ENCODE measurements at places on chromosomes 1 and 21.

GRCh38 chr1:200971955-200972711, 51.4 kb downstream of the KIF21B start:
- DNase-seq = peak; percentile 50

DNA sequence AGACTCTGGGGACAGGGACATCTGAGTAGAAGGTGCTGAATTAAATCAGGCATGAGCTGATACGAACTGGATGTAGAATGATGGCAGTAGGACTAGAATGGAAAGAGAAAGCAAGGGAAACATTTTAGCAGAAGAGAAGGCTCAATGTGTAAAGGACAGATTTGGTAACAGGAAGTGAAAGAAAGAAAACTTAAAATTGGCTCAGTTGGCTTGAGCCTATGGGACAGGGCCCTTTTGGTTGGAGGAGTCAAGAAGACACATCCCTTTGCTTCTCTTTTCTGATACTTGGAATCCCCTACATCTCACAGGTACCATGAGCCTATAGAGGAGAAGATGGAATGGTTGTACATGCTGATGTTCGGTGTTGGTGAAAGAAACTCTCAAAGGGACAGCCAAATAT, 300.6 kb upstream of the PLXNA2 start:
- no peak for DNase-seq

DNA sequence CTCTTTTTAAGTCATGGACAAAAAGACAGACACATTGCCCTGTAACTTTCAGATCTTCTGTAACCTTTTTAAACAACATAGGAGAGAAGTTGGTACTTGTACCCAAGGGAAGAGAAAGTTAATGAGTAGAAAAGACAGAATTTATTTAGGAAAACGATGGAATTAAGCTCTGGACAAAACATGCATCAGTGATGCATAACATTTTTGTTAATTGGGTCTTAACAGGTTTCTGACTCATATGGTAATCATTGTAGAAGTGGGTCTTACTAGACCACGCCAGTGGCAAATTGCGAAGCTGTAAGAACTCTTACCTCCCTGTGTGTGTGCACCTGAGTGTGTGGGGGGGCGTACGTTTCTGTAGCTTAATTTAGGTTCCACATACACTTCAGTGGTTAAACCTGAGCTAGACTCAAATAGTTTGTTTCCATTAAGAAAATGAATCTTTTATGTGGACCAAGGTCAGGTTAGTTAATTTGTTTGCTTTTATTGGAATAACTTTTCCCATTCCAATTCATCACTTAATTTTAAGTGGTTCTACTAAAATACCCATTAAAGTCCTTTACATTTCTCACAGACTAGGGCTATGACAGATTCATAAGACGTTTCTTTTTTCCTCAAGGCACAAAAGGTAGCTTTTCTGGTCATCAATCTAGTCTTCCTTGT, 48.1 kb downstream of the NFIA start:
- no peak for DNase-seq

DNA sequence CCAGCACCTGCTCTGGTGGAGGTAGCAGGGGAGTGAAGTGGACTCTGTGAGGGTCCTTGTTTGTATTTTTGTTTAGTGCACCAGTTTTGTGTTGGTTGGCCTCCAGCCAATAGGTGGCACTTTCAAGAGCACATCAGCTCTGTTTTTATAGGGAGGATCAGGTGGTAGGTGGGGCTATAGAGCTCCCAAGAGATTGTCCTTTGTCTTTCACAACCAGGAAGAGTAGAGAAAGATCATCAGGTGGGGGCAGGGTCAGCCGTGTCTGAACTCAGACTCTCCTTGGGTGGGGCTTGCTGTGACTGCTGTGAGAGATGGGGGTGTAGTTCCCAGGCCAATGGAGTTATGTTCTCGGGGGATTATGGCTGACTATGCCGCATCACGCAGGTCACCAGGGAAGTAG, 159.8 kb downstream of the ZNF326 start:
- DNase-seq = no peak

DNA sequence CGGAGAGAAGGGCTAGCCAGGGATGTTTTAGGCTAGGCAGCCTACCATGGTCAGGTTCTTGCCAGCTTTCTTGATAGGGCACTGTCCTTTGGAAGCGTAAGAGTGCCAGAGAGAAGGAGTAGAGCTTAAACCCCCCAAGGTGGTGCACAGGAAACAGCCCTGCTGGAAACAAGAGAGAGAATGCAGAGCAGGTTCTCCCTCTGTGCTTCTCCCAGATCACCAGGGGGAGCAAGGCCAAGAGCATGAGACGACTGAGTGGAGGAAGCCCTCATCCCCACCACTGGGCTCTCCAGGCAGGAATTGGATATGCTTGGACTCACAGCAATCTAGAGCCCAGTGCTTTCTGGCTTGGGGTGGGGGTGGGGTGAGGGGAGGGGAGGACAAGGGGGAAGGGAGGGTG, 49.8 kb downstream of the ATP2B4 start:
- DNase-seq = no peak

- no peak for DNase-seq
These were observed 4.9 kb downstream of the MOB3C start for GRCh38 chr1:46611691-46612221.

GRCh38 chr1:46686255-46686654, 14.6 kb downstream of the TEX38 start:
- DNase-seq = no peak

- peak; percentile 19 for DNase-seq
These were observed 56.1 kb upstream of the LRRC7 start for GRCh38 chr1:69511426-69512192.

GRCh38 chr1:167707942-167708341, 13.8 kb upstream of the MPZL1 start:
- DNase-seq = no peak

DNA sequence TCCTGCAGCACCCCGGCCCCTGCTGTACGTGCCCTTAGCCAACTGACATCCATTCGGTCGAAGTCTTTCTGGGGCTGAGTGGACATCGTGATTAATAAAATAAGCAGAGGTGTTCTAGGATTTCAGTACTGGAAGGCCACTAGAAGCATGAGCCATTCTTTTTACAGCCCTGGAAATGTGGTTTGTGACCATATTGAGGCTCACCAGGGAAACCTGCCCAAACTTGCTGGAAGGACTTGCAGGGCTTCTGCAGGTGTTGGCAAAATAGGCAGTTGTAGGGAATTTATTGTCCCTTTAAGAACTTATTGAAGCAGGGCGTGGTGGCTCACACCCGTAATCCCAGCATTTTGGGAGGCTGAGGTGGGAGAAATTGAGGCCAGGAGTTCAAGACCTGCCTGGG, 80.8 kb downstream of the DOP1B start:
- no peak for DNase-seq

GRCh38 chr21:16709866-16710550, 802.8 kb upstream of the CXADR start:
- peak; percentile 76 for DNase-seq

- peak; percentile 87 for DNase-seq
These were observed 47.4 kb downstream of the CAPZB start for GRCh38 chr1:19437891-19438294.

DNA sequence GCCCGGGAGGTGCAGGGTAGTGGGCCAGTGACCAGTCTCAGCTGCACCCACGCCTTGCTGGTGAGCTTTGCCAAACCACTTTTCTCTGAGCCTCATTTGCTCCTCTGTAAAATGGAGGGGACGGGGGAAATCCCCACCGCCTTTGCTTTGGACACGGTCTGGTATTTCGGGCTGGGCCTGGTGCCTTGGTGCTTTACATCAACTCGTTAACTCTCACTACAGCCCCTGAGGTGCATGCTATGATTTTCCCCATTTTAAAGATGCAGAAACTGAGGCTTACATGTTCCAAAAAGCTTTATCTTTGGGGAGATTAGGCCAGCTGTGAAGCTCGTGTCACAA, 116.1 kb upstream of the RUNX3 start:
- DNase-seq = no peak

DNA sequence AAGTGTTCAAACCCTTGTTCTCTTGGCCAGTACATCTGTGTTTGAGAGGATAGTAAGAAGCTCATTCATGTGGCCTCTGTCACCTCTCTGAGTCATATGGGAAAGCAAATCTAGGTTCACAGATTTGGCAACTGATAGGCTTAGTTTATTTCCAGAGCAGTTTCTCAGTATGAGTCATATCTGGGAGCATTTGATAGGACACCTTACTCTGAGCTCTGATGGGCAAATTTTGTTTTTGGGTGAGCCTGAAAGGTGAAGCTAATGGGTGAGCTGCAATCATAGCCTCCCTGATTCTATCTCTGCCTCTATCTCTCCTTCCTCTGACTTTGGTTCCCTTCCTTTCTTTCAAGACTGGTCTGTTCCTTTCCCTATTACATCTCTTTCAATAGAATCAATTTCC, 134.4 kb downstream of the S1PR1 start:
- no peak for DNase-seq

- no peak for DNase-seq
These were observed 83.8 kb downstream of the RHOU start for GRCh38 chr1:228818928-228819630.

- peak; percentile 36 for DNase-seq
These were observed 116.5 kb upstream of the IRF2BP2 start for GRCh38 chr1:234726359-234726943.

- DNase-seq = no peak
These were observed 36.6 kb upstream of the ZFP69B start for GRCh38 chr1:40413527-40414252.

DNA sequence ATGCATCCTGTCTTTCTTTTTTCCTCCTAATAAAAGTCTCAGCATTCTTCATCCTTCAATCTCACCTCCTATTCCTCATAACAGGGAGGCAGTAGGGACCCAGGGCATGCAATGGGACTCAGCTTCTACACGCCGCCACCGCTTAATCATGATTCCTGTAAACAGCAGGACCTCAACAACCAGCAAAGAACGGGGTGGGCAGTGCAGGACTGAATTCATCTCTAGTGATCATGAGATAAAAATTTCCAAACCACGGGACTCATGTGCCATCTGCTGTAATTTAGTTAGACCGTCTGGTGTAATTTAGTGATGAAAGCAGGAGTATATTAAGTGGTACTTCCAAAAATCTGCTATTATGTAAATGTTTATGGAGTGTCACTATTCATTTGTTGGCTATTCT, 5.4 kb downstream of the PRAMEF12 start:
- DNase-seq = no peak

- peak; percentile 24 for DNase-seq
These were observed 11.9 kb upstream of the NIBAN1 start for GRCh38 chr1:184986250-184986649.

GRCh38 chr1:223001653-223002634, 141.1 kb downstream of the TLR5 start:
- DNase-seq = no peak

- no peak for DNase-seq
These were observed 154.5 kb downstream of the PEX14 start for GRCh38 chr1:10629091-10629815.

DNA sequence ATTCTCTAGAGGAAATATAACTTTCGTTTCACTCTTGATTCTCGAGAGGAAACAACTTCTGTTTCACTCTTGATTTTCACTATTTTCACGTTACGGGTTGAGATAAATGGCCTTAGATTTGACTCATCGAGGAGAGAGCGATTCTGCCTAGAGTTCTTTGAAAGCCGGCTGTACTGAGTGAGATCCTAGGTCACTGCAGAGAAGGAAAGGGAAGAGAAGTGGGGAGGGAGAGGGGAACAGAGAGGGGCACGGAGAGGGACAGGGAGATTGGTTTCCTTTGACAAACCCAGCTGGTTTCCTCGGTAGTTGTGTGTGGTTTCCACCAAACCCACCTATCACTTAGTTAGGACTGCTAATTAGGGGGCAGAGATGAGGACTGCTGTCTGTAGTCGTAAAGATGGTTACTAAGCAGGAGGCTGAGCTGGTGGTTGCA, 21.6 kb upstream of the GPR137B start:
- no peak for DNase-seq
